IMR-90 (cell line): ENCODE measurements at places on chromosomes 16 and 17. TPM values are rescaled to one million over a fixed set of nuclear protein-coding genes. Genes with fewer than 3 reads are reported as not detected.

DNA sequence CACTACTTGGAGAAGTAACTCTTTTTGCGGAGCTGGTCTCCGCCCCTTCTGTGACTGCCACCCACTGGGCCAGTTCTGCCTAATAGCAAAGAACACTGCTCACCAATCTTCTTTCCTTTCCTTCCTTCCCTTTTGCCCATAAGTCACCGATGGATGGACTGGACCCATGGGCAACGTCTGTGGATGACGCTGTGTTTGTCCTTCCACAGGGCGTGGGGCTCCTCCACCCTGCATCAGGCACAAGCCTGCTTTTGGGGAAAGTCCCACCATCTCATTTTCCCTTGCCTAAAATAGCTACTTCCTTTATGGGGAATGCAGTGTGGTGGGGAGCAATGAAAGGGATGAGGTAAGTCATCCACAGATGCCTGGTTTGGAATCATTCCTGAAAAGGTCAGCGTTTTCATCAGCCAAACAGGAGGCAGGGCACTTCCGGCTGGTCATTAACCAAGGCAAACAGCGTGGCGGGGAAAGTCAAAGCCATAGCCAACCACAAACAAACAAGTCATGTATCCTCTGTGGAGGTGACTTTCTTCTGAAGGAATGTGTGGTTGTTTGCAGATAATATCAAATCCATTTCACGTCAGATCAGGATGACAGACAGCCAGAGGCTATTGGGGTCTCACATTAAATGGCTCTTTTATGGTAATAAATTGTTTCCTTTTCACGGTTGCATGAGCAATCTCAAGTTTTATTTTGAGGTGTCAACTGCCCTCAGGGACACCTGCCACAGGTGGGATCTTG is 30.7 kb upstream of the MED9 start:
- no peak overlapping the region for H3K4me3 ChIP-seq
- H3K4me1 ChIP-seq = peaks cover 11% of the 10 kb centered on the region
- H3K27me3 ChIP-seq = peaks cover 2% of the 10 kb centered on the region
- H3K27ac ChIP-seq = peak overlapping the region; percentile 53; the same call in 1 of the 2 replicates
- H3K36me3 ChIP-seq = no peaks in the 10 kb centered on the region

DNA sequence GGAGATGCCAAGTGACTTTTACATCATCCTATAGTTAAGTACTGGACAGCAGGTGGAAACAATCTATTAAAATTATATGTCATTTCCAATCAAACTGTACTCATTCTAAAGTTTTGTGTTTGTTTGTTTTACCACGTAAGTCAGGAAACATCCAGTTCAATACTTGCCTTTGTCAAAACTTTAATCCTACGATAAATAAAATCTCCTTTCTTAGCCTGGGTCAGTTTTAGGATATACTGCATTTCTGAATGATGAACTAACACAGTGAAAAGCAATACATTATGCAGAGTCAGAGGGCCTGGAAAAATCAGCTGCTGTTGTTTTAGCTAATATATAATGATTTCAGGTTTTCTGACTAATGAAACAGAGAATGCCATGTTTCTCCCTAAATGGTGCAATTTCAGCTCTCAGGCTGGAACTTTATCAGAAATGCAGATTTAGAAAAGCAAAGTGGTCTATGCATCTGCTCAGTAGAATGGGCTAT is 756.4 kb downstream of the CDH11 start:
- DNase-seq = peak; percentile 45
- H3K4me1 ChIP-seq = no peaks in the 10 kb centered on the region; the same call in 1 of the 2 replicates
- no peaks in the 10 kb centered on the region for H3K36me3 ChIP-seq
- H3K27ac ChIP-seq = no peak overlapping the region

DNA sequence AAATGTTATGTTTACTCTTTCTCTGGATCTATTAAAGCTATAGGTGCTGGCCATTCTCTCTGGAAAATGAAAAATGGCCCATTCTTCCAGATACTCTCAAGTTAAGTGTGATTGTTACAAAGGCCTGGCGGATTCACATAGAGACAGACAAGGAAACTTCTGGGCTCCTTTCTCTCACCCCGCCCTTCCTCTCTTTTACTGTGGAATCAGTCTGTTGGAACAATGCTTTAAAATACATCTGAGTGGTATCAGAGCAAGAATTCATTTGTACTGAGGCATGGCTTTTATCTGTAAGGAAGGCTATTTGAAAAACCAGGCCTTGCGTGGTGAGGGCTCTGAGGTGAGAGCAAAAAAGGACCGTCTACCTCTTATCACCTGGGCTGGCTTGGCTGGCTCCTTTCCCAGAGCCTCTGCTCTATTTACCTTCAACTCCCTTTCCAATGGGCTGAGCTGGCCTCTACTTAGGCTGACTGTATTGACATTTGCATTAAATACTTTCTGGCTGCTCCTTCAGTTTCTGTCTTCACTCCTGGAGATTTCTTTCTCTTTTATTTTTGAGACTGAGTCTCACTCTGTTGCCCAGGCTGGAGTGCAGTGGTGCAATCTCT is 274.0 kb downstream of the PHKB start:
- H3K36me3 ChIP-seq = no peaks in the 10 kb centered on the region
- no peak for DNase-seq
- H3K27ac ChIP-seq = no peak overlapping the region
- no peak overlapping the region for H3K4me3 ChIP-seq
- H3K4me1 ChIP-seq = peaks cover 12% of the 10 kb centered on the region
- no peaks in the 10 kb centered on the region for H3K27me3 ChIP-seq

- no peak overlapping the region for H3K27ac ChIP-seq
- no peaks in the 10 kb centered on the region for H3K27me3 ChIP-seq
- no peaks in the 10 kb centered on the region for H3K4me1 ChIP-seq
- no peaks in the 10 kb centered on the region for H3K36me3 ChIP-seq
- DNase-seq = no peak
Observed at GRCh38 chr16:79437764-79438751, 162.5 kb downstream of the MAF start.

- no peak overlapping the region for H3K4me3 ChIP-seq
- no peak for DNase-seq
- no peak overlapping the region for H3K27ac ChIP-seq
- peaks cover 5% of the 10 kb centered on the region for H3K4me1 ChIP-seq
- H3K27me3 ChIP-seq = no peaks in the 10 kb centered on the region
- peaks cover 8% of the 10 kb centered on the region for H3K36me3 ChIP-seq
Observed at GRCh38 chr17:63646488-63646806, 24.2 kb downstream of the MAP3K3 start.

GRCh38 chr16:69105501-69106361 is at the start of gene HAS3:
Gene HAS3, plus strand, starts transcription at chr16:69105653. Its CDS starts 3,743 bp downstream, at chr16:69109396.
- peak; percentile 48 for DNase-seq
- peak within 1 kb of the TSS; percentile 60 for H3K4me3 ChIP-seq
- H3K27ac ChIP-seq = no peak within 1 kb of the TSS
- peaks cover 9% of the 10 kb centered on the region; the same call in 1 of the 2 replicates for H3K36me3 ChIP-seq

- H3K27ac ChIP-seq = no peak overlapping the region
- no peaks in the 10 kb centered on the region for H3K4me1 ChIP-seq
- no peak for DNase-seq
- H3K27me3 ChIP-seq = no peaks in the 10 kb centered on the region
Observed at GRCh38 chr16:13005721-13006247, 104.4 kb downstream of the SHISA9 start.

- H3K27ac ChIP-seq = peak overlapping the region; percentile 56
- peaks cover 5% of the 10 kb centered on the region; the same call in 1 of the 2 replicates for H3K36me3 ChIP-seq
- H3K4me1 ChIP-seq = peaks cover 28% of the 10 kb centered on the region
- no peaks in the 10 kb centered on the region for H3K27me3 ChIP-seq
Observed at GRCh38 chr17:7216242-7217112, 3.2 kb downstream of the DLG4 start.

GRCh38 chr17:76502341-76503211 is 1.4 kb upstream of the RHBDF2 start:
- H3K36me3 ChIP-seq = no peaks in the 10 kb centered on the region
- no peak overlapping the region for H3K4me3 ChIP-seq
- peaks cover 7% of the 10 kb centered on the region for H3K27me3 ChIP-seq
- H3K4me1 ChIP-seq = peaks cover 26% of the 10 kb centered on the region
- H3K27ac ChIP-seq = no peak overlapping the region
- DNase-seq = no peak

The ZNF423 gene
- under 0.01 TPM in 2 replicates for total RNA-seq

The GDPD3 gene
- under 0.01 and 0.28 TPM in 2 replicates for total RNA-seq

The HAS3 gene
- 0.28 and 0.36 TPM in 2 replicates for total RNA-seq

The PRR29 gene
- total RNA-seq = under 0.01 TPM in 1 of 2 replicates, not detected in the other
